Aorta (tissue), 5 donors: ENCODE measurements at places on chromosomes 2 and 18. TPM values are rescaled to one million over a fixed set of nuclear protein-coding genes. Genes with fewer than 3 reads are reported as not detected.

Gene UGT1A5
- not detected for total RNA-seq

Gene ATP8B1
- 76.5 TPM for total RNA-seq

Gene SRD5A2
- total RNA-seq, result not detected

Gene RESP18
- not detected for total RNA-seq

Gene LGALSL
- 26.8 TPM for total RNA-seq

Gene TTR
- total RNA-seq, result not detected

Gene CHST10
- total RNA-seq, result 6.0 TPM

Gene IL36G
- total RNA-seq, result not detected

Gene SLC30A3
- total RNA-seq, result 1.8 TPM

Gene ACTR1B
- 74.4 TPM for total RNA-seq

Gene POMC
- total RNA-seq, result 1.2 TPM

Gene FOXD4L1
- total RNA-seq, result 0.27 TPM

Gene OXER1
- 2.2 TPM for total RNA-seq

Gene OSR1
- 79.1 TPM for total RNA-seq

Gene CEBPZOS
- 36.9 TPM for total RNA-seq

Gene RBKS
- total RNA-seq, result 4.7 TPM
